Endothelial cell (in vitro differentiated cells): ENCODE measurements at places on chromosomes 13 and 19.
A peak's percentile ranks its signal among the peaks of the same experiment; 100 is the strongest.

- no peak for DNase-seq
- H3K27ac ChIP-seq, result no peak overlapping the region
- no peaks in the 10 kb centered on the region for H3K36me3 ChIP-seq
- H3K4me3 ChIP-seq, result no peak overlapping the region
- H3K27me3 ChIP-seq, result peaks cover 3% of the 10 kb centered on the region
Measured at GRCh38 chr13:72284791-72285190, 417.8 kb upstream of the DACH1 start.

- no peak overlapping the region for H3K27ac ChIP-seq
- no peak for DNase-seq
- H3K4me1 ChIP-seq, result peaks cover 8% of the 10 kb centered on the region
- H3K4me3 ChIP-seq, result no peak overlapping the region
- H3K27me3 ChIP-seq, result no peaks in the 10 kb centered on the region
Measured at GRCh38 chr13:98180092-98180491, 3.0 kb upstream of the RNF113B start.

- no peak overlapping the region for H3K27ac ChIP-seq
- peaks cover 6% of the 10 kb centered on the region for H3K36me3 ChIP-seq
- no peaks in the 10 kb centered on the region for H3K27me3 ChIP-seq
- no peak for DNase-seq
- H3K4me3 ChIP-seq, result peak overlapping the region; percentile 62
Measured at GRCh38 chr19:7010722-7011593, 10.3 kb downstream of the MBD3L2B start.

- H3K4me3 ChIP-seq, result no peak overlapping the region
- DNase-seq, result no peak
- H3K36me3 ChIP-seq, result peaks cover 20% of the 10 kb centered on the region
- H3K27me3 ChIP-seq, result peaks cover 4% of the 10 kb centered on the region
Measured at GRCh38 chr19:973726-974563, 10.2 kb upstream of the WDR18 start.

DNA sequence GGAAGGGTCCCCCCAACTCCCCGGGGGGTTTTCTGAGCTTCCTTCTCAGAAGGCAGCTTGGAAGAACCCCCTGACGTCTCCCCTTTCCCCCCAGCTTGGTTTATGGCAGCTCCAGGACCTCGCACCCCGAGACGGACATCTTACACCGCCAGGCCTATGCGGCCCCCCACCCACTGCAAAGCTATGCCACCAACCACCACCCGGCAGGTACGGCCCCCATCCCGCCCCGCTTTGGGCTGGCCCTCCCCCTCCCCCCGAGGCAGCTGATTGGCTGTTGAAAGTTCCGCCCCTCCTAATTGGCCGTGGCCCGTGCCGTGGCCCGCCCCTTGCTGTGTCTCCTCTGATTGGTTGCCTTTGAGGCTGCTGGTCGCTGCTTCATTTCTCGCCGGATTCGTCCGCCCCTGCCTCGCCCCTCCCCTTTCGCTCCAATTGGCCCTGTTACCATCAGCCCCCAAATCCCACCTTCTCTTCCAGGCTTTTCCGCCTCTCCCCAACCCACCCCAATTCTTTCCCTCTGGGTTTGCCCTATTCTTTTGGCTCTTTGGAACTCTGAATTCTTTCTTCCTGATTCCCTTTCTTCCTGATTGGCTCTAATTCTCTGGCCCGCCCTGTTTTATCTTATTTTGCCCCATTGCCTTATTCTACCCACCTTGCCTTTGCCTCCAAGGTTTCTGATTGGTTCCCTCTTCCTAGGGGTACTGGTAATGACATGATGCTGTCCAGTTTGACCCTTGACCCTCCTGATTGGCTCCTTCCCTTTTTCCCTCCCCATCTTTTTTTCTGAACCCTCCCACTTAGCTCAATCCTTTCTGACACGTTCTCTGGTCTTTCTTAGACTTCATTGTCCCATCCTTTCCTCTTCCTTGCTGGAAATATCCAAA lies 2.5 kb downstream of the PRR12 start:
- peaks cover 21% of the 10 kb centered on the region for H3K4me1 ChIP-seq
- H3K27ac ChIP-seq, result peak overlapping the region; percentile 21
